RPMI7951 (cell line): ENCODE measurements at places on chromosomes 1 and 21. TPM values are rescaled to one million over a fixed set of nuclear protein-coding genes. Genes with fewer than 3 reads are reported as not detected.
A peak's percentile ranks its signal among the peaks of the same experiment; 100 is the strongest.

DNA sequence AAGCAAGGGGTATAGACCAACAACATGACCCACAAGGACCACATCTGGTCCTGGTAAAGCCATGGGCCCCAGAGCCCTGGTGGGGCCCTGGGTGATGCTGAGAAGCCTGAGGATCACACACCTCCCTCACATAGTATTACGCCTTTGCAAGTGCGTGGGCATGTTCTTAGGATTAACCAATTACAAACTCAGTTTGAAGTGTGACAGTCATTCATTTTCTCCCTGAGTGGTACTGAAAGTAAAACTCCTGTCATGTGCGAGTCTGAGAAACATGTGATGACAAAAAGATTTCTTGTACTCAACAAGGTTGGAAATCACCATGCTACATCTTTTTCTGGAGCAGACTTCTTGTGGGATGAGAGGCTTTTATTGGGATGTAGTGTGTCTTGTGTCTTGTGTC is 315.3 kb upstream of the DUSP10 start:
- no peak for DNase-seq

DNA sequence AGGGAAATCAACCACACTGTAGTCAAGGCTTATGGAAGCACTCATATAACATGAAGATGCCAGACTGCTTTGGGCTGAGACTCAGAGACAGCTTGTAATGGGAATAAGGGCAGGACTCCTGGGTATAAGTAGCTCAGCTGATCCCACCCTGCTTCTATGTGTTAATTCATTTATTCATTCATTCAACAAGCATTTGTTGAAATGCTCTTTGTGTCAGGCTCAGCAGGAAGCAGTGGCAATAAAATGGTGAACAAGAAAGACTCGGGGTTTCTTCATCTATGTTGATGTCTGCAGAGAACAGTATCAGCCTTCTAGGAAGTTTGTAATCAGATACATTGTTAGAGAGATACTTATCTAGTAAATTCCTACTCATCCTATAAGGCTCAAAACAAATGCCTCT is 145.5 kb upstream of the DMRTA2 start:
- DNase-seq = no peak

GRCh38 chr1:36739703-36740289 is 257.1 kb upstream of the CSF3R start:
- DNase-seq = no peak

GRCh38 chr1:228544921-228545591 is 57.9 kb downstream of the RNF187 start:
- no peak for DNase-seq

- no peak for DNase-seq
Measured at GRCh38 chr21:25507522-25507921, 99.8 kb downstream of the MRPL39 start.

DNA sequence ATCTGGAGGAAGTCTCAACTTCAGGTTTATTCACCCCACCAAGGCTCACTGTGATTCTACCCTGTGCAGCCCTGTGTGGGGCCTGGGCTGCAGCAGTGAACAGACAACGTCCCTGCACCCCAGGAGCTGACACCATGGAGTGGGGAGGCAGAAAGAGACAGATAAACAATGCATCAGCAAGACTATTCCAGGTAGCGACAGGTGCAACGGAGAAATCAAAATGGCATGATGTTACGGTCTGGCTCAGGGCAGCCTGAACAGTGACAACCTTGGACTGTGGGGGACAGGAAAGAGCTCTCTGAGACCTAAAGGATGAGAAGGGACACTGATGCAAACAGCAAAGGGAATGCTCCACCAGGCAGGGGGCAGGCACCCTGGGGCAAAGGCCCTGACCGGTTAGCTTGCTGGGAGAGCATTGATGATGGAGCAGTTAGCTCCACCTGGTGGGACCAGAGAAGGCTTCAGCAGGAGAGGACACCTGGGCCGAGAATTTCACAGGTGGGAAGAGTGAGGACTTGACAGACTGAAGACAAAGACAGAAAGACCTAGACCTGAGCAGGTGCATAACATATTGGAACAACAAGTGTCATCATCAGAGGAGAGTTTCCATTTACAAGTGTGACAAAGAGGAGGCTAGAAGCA is 589.9 kb downstream of the MATN1 start:
- no peak for DNase-seq

DNA sequence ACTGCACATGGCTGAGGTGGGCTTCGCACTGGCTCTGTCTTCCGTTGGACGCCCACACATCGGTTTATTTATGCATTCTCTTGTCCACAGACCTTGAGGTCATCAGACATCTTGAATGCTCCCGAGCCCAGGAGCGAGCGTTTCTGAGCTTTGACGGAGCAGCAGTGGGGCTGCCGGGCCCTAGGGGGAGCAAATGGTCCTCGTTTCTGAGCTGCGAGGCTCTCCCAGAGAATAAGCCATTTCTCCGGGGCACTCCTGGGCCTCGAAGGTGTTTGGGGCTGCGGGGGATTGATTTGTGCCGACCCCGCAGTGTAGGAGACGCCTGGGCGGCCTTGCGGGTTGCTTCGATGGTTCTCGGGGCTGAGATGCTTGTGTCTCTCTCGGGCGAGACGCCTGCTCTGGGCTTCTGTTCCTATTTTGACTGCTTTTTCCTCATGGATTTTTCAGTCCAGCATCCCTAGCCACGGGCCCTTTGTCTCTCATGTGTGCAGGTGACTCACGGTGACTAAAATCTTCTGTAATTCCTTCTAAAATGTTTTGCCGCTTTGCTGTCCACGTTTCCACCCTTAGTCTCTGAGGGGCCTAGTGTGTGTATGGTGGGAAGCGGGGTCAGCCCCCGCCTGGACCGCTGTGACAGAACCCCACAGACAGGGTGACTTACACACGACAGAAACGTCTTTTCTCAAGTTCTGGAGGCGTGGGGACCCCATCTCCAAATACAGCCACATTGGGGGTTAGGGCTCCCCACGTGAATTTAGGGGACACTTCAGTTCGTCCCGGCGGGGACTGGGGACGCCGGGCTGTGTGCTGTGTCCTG is 62.1 kb downstream of the FAAP20 start:
- DNase-seq = peak; percentile 65

DNA sequence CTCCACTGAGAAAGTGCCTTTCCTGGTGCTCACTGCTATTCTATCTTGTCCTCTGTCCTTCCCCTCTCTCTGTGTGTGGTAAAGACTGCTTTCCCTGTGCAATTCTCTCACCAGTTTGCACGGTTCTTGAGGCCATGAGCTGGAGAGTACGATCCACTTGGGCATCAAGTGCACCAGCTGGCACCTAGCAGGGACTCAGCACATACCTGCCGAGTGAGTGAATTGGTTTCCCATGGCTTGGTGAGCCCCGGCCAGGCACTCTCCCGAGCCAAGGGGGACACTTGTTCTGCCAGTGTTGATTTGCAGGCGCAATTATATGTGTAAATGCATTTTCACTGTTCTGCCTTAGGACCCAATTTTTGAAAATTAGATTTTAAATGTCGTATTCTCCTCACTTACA is 313.5 kb downstream of the DISC1 start:
- no peak for DNase-seq

DNA sequence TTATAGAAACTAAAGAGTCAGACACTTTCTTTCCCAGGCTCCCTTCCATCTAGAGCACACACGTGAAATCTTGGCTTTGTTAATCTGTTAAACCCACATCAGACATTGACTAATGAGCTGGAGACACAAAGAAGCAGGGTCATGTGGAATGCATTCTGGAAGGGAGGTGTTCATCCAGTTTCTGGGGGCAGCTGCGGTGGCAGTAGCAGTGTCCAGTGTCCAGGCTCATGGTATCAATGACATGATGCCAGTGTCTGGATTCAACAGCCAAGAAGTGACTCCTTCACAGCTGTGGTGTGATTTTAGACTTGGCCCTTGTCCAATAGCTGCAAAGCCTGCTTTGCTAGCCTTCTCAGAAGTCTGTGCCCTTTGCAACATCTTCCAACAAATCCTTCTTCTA is 95.2 kb downstream of the NTPCR start:
- DNase-seq = peak; percentile 12

Gene KCNK1
- total RNA-seq = 0.12 TPM in 1 of 2 replicates, not detected in the other

Gene HFM1
- not detected in 2 replicates for total RNA-seq

Gene LINGO4
- total RNA-seq = not detected in 2 replicates

Gene HMCN1
- 2.8 and 4.9 TPM in 2 replicates for total RNA-seq

Gene FCGR3A
- total RNA-seq = not detected in 2 replicates

Gene HPCA
- total RNA-seq = not detected in 2 replicates

Gene FCRLB
- 2.2 and 2.4 TPM in 2 replicates for total RNA-seq

Gene CHRM3
- 0.12 TPM in 1 of 2 replicates, not detected in the other for total RNA-seq
